ENCODE measurements at places on chromosomes 6 and 20.

- no peak for DNase-seq
These were observed 4.0 kb upstream of the LIN28B start for GRCh38 chr6:104952911-104953399.

DNA sequence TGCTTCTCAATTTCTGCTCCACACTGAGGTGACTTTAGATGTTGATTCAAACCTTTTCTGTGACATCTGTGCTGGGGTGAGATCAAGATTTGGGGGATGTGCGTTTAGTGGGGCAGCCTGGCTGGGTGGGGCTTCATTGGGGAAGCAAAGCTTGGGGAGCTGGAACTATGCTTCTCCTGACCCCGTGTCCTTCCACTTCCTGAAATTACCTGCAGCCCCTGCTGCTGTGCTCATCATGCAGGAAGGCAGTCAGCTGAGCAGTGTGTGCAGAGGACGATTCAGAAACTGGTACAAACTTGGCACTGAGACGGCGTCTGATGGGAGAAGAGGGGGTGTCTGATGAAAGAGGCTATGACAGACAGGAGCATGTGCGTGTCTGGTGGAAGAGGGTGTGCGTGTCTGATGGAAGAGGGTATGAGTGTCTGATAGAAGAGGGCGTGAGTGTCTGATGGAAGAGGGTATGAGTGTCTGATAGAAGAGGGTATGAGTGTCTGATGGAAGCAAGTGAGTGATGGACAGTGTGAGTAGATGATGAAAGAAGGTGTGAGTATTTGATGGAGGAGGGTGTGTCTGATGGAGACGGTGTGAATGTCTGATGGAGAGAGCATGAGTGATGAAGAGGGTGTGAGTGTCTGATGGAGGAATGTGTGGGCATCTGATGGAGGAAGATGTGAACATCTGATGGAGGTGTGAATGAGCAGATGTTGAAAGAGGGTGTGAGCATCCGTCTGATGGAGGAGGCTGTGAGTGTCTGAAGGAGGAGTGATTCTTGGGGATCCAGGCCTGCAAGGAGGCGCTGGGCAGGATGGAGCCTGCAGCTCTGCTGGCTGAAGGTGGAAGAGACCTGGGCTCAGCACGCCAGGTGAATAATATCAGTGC lies 103.4 kb downstream of the SYCP2 start:
- no peak for DNase-seq

- DNase-seq, result no peak
These were observed 8.0 kb downstream of the INSM1 start for GRCh38 chr20:20375862-20376261.

DNA sequence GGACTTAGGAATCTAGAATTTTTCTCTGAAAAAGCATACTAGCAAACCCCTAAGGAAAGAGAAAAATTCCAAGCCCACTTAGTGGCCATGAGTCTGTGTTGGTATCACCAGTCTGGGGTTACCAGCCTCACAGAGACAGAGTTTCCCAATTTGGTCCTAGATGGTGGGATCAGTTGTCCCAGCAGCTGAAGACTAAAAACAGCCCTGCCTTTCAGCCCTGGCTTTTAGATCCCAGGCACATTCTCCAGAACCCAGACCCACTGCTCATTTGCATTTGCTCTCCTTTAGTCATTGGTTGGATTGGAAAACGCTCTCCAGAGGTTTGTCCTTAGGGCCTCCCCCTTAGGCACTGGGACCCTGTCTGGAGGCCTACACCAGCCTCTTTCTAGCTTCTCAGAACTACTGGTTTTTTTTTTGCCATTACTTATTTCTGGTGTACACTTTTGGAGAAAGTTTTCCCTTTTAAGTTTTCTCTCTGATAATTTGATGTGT lies 39.1 kb upstream of the FOXO3 start:
- DNase-seq, result no peak

DNA sequence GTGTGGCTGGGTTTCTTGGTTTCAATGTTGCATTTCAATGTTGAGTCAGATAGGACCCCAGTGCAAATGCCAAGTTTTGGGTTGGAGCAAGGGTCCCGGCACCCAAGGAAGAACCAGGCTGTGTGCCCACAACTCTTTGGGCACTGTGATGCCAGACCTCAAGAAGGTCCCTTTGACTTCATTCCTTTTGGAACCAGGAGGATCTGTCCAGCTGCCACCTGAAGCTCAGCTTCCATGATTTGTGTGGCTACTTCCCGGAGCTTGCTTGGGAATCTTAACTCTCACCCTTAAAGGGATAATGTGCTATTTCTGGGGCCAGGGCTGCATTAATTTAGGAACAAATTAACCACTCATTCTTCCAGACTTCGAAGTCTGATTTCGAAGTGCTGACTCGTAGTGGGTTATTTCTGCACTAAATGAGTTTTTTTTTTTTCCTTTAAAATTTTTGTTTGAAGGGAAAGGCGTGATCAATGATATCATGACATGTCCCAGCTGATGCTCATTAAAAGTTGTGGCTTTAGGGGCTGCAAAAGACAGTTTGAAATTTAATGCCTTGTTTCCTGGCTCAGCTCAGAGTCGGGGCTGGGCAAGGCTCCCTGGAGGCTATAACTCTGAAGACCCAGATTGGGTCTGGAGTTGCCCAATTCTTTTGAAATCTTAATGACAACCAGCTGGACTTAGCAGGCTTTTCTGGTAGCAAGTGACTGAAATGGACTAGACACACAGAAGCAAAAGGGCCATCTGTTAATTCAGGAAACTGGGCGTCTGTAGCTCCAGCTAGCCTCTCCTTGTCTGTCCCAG lies 24.0 kb upstream of the PHACTR3 start:
- DNase-seq, result no peak

GRCh38 chr6:89302936-89303335 lies 12.2 kb downstream of the GABRR2 start:
- DNase-seq, result no peak

DNA sequence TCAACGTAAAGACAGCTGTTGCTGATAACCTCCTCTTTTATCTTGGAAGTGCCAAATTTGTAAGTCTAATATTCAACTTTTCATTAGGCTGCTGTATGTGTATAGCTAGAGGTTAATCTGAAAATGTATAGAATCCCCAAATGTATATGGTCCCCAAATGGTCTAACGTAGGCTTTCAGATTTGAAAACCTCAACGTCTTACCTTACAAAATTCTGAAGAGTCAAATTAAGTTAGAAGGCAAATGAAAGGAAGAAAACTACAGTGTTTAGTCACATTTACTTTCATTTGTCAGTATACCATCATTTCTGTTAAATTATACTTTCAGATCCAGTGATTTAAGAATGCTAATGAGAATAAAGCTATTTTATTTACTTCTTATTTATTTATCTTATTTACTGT lies 256.9 kb downstream of the ARHGAP18 start:
- no peak for DNase-seq

GRCh38 chr6:27922949-27923348 lies 10.8 kb upstream of the OR2B2 start:
- DNase-seq, result no peak

DNA sequence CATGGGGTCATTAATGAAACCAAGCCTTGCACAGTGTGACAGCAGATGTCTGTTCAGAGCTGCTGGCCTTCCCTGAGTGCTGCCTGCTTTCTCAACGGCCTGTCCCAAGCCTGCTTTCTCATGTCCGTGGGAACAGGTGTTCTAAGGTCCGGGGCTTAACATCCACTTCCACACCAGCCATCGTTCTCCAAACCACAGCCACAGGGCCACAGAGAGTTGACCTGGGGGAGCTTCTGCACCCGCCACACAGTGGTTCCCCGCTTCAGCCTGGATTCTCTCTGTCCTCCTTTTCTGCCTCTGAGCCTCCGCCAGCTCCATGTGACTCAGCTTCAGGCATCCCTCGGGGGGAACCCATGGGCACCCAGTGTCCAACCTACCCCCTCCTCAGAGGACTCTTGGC lies 26.9 kb upstream of the PPP1R3G start:
- DNase-seq, result no peak

DNA sequence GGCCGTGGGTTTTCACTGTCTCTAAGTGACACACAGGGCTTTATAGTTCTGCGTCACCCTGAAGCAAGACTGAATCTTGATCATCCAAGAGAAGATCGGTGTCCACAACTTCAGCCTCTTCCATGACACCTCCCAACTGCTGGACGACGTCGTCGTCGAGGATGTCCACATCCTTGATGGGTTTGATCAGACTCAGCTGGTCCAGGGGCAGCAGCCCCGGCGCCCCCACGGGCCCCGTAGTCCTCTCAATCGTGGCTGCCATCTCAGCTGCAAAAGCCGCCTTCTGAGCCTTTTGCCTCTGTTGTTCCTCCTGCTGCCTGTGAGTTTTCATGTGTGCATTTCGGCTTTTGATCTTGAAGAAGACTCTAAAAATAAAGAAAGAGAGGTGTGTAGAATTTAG lies 10.6 kb upstream of the MRPS10 start:
- DNase-seq, result no peak

- no peak for DNase-seq
These were observed 90.9 kb upstream of the MC3R start for GRCh38 chr20:56157530-56158203.

DNA sequence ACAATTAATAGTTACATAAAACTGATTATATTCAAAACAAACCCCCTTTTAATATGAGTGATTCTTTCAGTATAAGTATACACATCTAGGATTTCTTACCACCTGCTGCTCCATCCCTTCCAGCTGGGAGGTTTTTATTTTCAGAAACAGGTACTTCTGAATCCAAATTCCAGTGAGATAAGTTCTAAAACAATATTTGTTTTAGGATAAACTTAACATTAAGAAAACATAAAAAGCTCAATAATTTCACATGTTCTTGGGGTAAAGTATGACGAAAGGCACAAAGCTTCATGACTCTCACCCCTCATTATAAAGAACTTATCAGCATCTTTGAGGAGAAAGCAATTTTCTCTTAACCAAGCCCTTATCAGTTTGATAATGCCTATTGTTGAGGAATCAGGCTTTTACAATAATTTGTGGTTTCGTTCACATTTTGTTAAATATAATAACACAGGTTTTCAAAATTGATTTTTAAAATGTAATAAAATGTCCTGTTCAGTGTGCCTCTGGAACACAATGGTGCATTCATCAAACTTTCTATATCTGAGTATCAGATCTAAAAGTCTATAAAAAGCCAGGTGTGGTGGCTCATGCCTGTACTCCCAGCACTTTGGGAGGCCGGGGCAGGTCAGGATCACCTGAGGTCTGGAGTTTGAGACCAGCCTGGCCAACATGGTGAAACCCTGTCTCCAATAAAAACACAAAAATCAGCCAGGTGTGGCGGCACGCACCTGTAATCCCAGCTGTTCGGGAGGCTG lies 4.3 kb downstream of the FAM217A start:
- DNase-seq, result no peak

DNA sequence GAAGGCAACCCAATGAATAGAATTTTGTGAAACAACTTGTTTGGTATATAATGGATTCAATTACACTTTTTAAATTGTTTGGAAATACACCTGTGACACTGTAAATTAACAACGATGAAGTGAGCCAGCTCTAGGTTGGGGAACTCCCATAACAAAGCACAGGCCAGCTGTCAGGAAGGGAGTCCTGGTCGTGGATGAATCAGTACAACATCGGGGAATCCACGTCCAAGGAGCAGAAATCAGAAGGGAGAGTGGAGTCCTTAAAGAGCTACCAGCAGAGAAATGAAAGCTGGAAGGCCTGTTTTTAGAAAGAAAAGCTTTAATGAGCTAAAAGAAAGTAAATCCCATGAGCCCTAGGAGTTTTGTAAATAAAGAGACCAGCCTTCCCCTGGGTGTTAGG lies 223.1 kb upstream of the SLC35B3 start:
- no peak for DNase-seq

- no peak for DNase-seq
These were observed 93.6 kb upstream of the AGPAT4 start for GRCh38 chr6:161367472-161367871.

GRCh38 chr6:13260101-13260598 lies 68.2 kb downstream of the TBC1D7 start:
- no peak for DNase-seq

DNA sequence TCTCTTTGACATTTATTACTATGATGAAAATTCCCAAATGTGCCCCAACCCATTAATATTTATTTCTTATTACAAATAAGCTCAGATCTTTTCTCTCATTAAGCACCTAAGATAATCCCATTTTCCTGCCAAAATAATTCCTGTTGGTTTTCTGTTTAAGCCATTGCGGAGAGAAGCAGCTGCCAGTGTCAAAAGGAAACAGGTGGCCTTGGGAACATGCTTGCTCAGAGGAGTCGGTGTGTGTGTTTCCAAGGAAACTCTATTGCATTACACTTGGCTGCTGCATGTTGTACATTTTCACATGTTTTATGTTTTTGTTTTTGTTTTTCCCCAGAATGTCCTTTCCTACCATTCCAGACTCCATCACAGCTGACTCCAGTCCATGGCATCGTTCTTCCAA lies 56.4 kb downstream of the CD24 start:
- no peak for DNase-seq

DNA sequence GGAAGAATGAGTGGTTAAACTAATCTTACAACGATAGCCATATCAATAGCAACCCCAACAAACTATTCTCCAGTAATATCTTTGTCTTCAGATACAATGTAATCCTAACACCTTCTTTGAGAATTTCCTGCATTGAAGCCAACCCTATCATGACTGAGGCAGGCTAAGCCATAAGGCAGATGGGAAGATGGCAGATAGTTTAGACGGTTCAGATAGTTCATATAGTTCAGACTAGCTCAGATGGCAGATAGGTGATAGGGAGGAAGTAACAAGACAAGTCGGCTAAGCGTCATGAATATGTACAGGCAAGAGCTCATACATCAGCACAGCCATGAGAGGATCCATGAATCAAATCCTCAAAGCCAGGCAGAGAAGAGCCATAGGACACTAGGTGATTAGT lies 39.1 kb upstream of the BEND6 start:
- no peak for DNase-seq

DNA sequence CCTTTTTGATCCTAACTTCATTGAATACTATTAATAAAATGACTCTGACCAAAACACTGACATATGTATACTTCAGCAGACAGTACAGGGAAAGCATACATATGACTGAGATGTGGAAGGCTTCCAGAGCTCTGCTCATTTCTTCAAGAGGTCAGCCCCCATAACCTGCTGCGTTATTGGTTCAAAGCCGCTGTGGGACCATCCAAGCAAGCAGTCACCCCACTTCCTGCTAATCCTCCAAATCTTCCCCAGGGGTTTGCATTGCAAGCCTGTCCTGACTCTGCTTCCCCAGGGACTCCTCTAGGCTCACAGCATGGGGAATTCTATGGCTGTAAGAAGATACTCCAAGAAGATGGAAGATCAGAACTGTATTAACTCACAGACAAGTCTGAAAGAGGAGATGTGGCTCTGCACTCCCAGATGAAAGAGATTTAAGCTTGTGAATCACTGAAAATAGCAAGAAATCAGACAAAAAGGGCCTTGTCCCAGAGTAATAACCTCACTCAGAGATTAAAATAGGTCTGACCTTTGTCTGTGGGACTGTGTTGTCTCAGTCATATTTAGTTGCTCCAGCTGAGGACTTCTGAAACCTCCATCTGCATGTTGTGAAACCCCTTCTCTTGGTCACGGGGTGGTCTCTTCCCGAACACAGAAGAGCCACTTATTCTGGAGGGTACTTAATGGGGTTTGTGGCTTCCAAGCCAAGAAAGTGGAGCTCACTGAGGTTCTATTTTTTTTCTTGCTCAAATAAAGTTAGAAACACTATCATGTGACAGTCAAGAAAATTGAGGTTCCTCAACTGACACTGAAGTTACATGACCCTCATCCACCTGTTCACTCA lies 101.5 kb upstream of the MARCKS start:
- no peak for DNase-seq

Data from amygdala (tissue), 56 donors.